Activated B cell treated with CpG ODN at 0.5 μM for 24 hours (primary cell): ENCODE measurements at places on chromosomes 4 and X. TPM values are rescaled to one million over a fixed set of nuclear protein-coding genes. Genes with fewer than 3 reads are reported as not detected.

GRCh38 chr4:123954220-123954619 is 557.6 kb downstream of the SPRY1 start:
- no peak for DNase-seq
- no peaks in the 10 kb centered on the region for H3K36me3 ChIP-seq
- H3K4me1 ChIP-seq: no peaks in the 10 kb centered on the region
- no peak overlapping the region for H3K4me3 ChIP-seq
- H3K27me3 ChIP-seq: no peaks in the 10 kb centered on the region
- no peak overlapping the region for H3K27ac ChIP-seq

GRCh38 chr4:146976145-146976544 is 30.5 kb upstream of the TTC29 start:
- no peak for DNase-seq
- no peak overlapping the region for H3K4me3 ChIP-seq
- peaks cover 3% of the 10 kb centered on the region for H3K27me3 ChIP-seq
- no peaks in the 10 kb centered on the region for H3K36me3 ChIP-seq
- no peaks in the 10 kb centered on the region for H3K4me1 ChIP-seq
- H3K27ac ChIP-seq: no peak overlapping the region

GRCh38 chr4:161629694-161630441 is 533.9 kb downstream of the FSTL5 start:
- H3K4me3 ChIP-seq: no peak overlapping the region
- DNase-seq: no peak
- no peaks in the 10 kb centered on the region for H3K4me1 ChIP-seq
- H3K36me3 ChIP-seq: no peaks in the 10 kb centered on the region

DNA sequence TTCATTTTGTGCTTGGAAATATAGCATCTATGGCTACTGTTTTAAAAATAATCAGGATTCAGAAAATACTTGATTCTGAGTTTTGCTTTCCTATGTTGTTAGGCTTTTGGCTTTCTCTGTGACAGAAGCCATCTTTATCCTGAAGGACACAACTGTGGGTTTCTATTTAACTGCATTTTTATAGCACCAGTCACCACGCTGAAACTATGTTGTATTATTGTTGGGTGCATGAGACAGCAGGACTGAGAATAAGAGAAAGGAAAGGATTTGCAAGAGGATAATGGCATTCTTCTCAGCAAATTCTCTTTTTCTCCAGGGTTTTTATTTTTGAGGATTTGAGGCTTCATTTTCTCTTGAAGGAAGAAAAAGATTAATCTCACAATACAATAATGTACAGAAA is 10.1 kb upstream of the NEUROG2 start:
- no peak overlapping the region for H3K27ac ChIP-seq
- no peak for DNase-seq
- peaks cover 25% of the 10 kb centered on the region for H3K4me1 ChIP-seq
- peaks cover 2% of the 10 kb centered on the region for H3K36me3 ChIP-seq
- H3K27me3 ChIP-seq: peaks cover 36% of the 10 kb centered on the region
- no peak overlapping the region for H3K4me3 ChIP-seq

- H3K36me3 ChIP-seq: no peaks in the 10 kb centered on the region
- peaks cover 2% of the 10 kb centered on the region for H3K27me3 ChIP-seq
- no peaks in the 10 kb centered on the region for H3K4me1 ChIP-seq
- no peak overlapping the region for H3K27ac ChIP-seq
Measured at GRCh38 chrX:104018126-104018525, 4.6 kb upstream of the H2BW1 start.

DNA sequence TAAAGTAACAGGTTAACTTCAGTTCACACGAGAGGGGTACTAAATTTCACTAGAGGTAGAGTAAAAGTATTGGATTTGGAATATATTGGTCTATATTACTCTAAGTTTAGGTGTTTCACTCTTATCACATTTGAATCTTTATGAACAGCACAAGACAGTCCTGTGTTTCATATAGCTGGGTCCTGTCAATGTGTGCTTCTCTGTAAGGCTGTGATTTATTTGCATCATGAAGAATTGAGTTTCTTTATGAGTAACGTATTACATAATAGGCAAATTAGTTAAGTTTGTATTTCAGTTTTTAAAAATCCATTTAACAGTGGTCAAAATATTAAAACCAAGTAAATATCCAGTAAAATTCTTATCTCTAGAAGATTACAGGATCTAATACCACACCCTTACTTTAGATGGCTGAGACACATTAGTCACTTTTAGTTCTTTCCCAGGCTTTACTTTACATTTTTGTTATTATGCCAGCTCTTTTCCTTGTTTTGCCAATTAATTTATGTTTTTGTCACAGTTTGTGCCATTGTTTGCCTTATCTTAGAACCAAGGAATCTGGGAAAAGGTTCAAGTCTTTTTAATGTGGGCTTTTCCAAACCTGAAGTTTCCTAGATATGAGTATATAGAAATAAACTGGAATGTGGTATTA is 32.1 kb downstream of the NUDT6 start:
- H3K36me3 ChIP-seq: no peaks in the 10 kb centered on the region
- no peak for DNase-seq
- H3K27ac ChIP-seq: no peak overlapping the region
- no peak overlapping the region for H3K4me3 ChIP-seq
- no peaks in the 10 kb centered on the region for H3K27me3 ChIP-seq
- peaks cover 3% of the 10 kb centered on the region for H3K4me1 ChIP-seq

GRCh38 chrX:21438792-21439191 is 64.6 kb downstream of the CNKSR2 start:
- DNase-seq: no peak
- peak overlapping the region; percentile 91 for H3K27ac ChIP-seq
- no peaks in the 10 kb centered on the region for H3K27me3 ChIP-seq
- peaks cover 3% of the 10 kb centered on the region for H3K36me3 ChIP-seq
- H3K4me3 ChIP-seq: peak overlapping the region; percentile 76

GRCh38 chr4:98522636-98523395 is 135.6 kb downstream of the TSPAN5 start:
- peaks cover 20% of the 10 kb centered on the region for H3K4me1 ChIP-seq
- H3K27ac ChIP-seq: no peak overlapping the region
- H3K4me3 ChIP-seq: no peak overlapping the region
- no peaks in the 10 kb centered on the region for H3K36me3 ChIP-seq
- no peak for DNase-seq
- no peaks in the 10 kb centered on the region for H3K27me3 ChIP-seq

The CXCL9 gene
- not detected in 2 replicates for total RNA-seq
